ENCODE measurements at places on chromosomes 2 and 18. TPM values are rescaled to one million over a fixed set of nuclear protein-coding genes. Genes with fewer than 3 reads are reported as not detected.

DNA sequence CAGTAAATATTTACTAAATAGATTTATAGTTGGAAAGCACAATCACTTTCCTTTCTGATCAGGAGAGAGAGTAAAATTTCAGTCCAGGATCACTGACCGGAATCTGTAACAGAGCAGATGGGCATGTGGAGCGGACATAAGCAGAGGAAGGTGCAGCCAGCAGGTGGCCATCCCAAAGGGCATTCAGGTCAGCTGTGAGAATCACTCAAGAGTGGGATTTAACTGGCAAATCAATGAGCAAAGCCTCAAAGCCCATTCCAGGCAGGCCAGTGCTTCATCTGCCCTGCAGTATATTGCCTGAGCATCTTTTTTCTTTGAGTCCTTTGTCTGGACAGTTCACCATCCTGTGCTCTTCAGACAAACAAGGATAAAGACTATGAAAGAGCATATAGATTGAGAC is 166.4 kb upstream of the SLC14A2 start:
- H3K4me3 ChIP-seq: no peak overlapping the region
- H3K27me3 ChIP-seq: no peaks in the 10 kb centered on the region
- H3K4me1 ChIP-seq: no peaks in the 10 kb centered on the region
- H3K36me3 ChIP-seq: no peaks in the 10 kb centered on the region
- no peak for DNase-seq

- no peaks in the 10 kb centered on the region for H3K36me3 ChIP-seq
- H3K4me3 ChIP-seq: no peak overlapping the region
- H3K27me3 ChIP-seq: no peaks in the 10 kb centered on the region
- H3K4me1 ChIP-seq: peaks cover 5% of the 10 kb centered on the region
These were observed 100.1 kb upstream of the MAP4K4 start for GRCh38 chr2:101597347-101597944.

The VWC2L gene
- not detected for total RNA-seq

GRCh38 chr2:127145280-127145895 is 38.4 kb upstream of the BIN1 start:
- H3K36me3 ChIP-seq: no peaks in the 10 kb centered on the region
- no peak for DNase-seq
- no peak overlapping the region for H3K4me3 ChIP-seq
- H3K4me1 ChIP-seq: no peaks in the 10 kb centered on the region
- no peaks in the 10 kb centered on the region for H3K27me3 ChIP-seq

GRCh38 chr2:16653799-16654198 is 11.8 kb downstream of the CYRIA start:
- H3K36me3 ChIP-seq: no peaks in the 10 kb centered on the region
- no peak for DNase-seq
- H3K27ac ChIP-seq: no peak overlapping the region
- no peaks in the 10 kb centered on the region for H3K4me1 ChIP-seq

The NDUFV2 gene
- total RNA-seq: 171 TPM

DNA sequence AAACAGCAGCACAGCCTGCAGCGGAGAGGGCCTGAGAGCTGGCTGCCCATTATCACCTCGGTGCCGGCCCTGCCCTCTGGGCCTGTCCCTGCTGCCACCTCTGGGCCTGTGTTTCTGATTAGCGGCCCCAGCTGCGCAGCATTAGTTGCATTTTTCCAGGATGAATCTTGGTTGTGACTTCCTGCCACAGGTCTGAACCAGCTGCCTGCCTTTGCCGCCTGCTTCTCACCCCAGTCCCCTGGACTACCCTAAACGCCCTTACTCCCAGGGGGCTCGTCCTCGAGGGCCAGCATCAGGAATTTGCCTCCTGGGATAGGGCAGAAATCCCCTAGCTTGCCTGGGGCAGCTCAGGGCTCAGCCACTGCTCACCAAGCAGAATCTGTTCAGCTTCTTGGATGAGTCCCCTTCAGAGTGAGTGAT is 342.8 kb downstream of the DYSF start:
- DNase-seq: no peak
- no peaks in the 10 kb centered on the region for H3K27me3 ChIP-seq
- no peaks in the 10 kb centered on the region for H3K4me1 ChIP-seq
- H3K4me3 ChIP-seq: no peak overlapping the region

DNA sequence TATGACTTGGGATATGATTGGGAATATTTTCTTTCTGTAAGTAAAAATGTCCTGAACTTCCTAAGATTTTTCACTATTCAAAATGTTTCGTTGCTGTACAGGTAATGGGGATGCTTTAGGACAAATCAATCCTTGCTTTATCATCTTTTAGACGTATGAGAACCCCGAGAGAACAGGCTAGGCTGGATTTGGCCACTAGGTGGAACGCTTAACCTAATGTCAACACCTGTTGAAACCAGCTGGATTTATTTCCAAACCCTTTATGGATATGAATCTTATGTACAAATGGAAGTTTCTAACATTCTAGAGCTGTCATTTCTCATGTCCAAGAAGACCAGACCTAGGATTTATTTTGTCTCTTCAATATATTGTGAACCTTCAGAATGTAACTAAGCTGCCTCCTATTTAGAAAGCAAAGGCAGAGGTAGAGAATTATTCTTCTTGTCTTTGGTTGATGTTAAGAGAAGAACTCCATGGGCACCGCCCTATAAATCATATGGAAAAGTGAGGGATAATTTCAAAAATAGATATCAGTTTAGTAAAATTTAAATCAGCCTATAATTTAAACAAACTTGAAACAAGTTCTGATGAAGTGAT is 96.7 kb downstream of the PMAIP1 start:
- H3K4me1 ChIP-seq: no peaks in the 10 kb centered on the region
- H3K36me3 ChIP-seq: no peaks in the 10 kb centered on the region
- no peak overlapping the region for H3K4me3 ChIP-seq

Measured in naive thymus-derived CD4-positive, alpha-beta T cell (primary cell).